OCI-M1 (cell line): ENCODE measurements at places on chromosomes 13 and 19.

- no peak for DNase-seq
Measured at GRCh38 chr13:47650209-47650608, 350.9 kb downstream of the SUCLA2 start.

DNA sequence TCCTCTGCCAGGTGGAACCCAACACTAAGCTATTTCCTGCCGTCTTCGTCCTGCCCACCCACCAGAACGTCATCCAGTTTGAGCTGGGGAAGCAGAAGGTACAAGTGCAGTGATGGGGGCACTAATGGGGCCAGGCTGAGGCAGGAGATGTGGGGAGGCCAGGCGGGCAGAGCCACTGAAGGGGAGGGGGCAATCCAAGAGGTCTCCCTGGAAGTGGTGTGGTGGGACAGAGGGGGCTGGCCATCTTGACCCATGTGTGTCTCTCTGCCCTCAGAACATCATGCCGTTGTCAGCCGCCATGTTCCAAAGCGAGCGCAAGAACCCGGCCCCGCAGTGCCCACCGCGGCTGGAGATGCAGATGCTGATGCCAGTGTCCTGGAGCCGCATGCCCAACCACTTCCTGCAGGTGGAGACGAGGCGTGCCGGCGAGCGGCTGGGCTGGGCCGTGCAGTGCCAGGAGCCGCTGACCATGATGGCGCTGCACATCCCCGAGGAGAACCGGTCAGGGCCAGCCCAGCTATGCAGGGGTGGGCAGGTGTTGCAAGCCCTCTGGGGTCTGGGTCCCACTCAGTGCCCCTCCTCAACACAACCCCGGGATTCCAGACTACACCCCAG, 49.6 kb downstream of the RYR1 start:
- no peak for DNase-seq

GRCh38 chr13:53098455-53098854, 69.8 kb downstream of the OLFM4 start:
- peak; percentile 40 for DNase-seq

DNA sequence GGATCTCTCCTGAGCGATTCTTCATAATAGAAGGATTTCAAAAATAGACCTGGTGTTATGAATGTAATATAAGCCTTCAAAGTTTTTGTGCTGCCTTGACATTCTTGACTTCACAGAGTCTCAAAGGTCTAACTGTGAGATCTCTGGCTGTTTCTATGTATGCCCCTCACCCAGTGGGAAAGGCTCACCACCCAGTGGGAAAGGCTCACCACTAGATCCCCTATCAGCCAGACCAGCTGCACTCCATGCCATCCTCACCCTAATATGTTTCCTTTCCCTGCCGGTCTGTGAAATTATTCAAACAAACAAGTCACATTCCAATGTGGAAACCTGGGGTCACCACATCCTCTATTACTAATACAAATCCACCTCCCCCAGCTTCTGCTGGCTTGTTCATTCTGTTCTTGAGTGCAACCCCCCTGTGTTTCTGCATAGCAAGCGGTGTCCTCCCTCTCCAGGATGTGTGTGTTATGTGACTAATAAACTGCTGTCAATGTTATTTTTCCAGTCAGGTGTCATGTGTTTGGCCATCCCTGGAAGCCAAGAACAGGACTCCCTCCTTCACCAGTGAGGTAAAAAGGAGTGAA, 13.8 kb upstream of the SLITRK1 start:
- DNase-seq: no peak

DNA sequence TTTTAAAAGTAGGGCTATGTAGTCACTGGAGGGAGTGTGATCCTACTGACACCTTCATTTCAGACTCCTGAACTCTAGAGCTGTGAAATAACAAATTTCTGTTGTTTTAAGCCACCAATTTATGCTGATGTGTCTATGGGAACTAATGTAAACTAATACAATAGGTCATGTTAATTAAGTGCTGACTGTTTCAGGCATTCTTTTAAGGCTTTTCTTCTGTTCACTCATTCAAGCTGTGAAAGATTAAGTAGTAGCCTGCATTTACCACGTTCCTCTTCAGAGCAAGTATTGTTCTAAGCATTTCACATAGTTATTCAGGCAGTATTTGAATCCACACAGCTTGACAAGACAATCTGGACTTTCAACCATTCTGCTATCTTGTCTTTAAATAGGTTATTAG, 1135.0 kb downstream of the SLITRK1 start:
- no peak for DNase-seq

- no peak for DNase-seq
Measured at GRCh38 chr13:105634059-105634458, 901.4 kb downstream of the EFNB2 start.

- DNase-seq: no peak
Measured at GRCh38 chr13:99624936-99625540, 123.8 kb downstream of the TM9SF2 start.

DNA sequence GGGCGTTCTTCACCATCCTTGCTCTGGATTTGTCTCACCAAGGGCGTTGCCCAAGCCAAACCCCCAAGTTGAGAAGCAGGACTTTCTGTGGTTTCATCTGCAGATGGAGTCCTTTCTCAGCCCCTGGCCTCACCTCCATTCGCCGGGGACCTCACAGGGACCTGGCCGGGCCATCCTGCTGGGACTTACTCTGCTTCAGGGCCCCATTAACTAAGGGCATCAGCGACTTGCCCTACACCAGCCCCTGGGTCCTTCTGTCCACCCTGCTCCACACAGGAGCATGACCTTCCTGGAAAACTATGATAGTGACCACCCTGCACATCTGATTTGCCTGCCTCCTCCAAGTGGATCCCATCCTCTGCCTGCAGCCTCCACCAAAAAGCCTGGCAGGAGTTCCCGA, 47.2 kb upstream of the SPACA7 start:
- DNase-seq: no peak

DNA sequence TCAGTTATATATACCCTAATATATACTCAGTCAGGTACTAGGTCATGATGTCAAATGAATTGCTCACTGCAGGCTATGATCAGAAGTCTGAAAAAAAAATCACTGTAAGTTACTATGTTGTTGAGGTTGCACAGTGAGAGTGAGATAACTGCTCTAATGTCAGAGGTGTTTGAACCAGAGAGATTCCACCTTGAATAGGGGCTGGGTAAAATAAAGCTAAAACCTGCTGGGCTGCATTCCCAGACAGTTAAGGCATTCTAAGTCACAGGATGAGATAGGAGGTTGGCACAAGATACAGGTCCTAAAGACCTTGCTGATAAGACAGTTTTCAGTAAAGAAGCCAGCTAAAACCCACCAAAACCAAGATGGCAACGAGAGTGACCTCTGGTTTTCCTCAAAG, 10.2 kb downstream of the EPSTI1 start:
- DNase-seq: no peak

- DNase-seq: no peak
Measured at GRCh38 chr13:68030152-68030809, 800.1 kb upstream of the PCDH9 start.
